ENCODE measurements at places on chromosomes 12 and 14.
A peak's percentile ranks its signal among the peaks of the same experiment; 100 is the strongest.

DNA sequence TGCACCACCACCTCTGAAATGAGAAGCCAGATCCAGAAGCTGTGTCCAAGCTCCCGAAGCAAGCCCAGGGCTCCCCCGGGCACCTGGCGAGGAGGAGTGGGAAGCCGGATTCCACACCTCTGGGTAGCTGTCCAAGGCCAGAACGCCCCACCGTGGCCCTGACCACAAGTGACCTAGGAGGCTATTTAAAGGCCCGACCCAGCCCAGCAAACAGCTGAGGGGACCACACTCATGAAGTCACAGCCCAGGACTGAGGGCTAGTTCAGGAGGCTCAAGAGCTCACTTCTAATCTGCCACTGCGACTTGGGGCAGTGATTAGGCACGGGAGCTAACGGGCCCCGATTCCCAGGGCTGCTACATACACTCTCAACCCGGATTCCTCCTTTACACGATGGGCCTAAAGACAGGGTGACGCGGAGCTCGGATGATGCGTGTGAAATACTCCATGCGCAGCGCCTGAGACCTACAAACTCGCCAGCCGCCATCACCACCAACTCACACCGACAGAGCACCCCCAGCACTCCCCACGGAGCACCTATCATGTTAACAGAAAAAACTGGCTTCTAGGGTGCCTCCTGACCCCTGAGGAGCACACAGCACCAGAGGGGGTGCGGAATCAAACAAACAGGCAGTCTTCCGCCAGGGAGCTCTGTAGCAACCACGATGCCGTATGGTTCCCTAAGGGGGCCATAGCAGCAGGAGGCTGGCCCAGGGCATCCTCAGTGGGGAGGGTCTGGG is 84.0 kb upstream of the GPR68 start:
- DNase-seq = no peak

GRCh38 chr12:121297435-121297991 is 1.0 kb upstream of the CAMKK2 start:
- peak; percentile 23 for DNase-seq

DNA sequence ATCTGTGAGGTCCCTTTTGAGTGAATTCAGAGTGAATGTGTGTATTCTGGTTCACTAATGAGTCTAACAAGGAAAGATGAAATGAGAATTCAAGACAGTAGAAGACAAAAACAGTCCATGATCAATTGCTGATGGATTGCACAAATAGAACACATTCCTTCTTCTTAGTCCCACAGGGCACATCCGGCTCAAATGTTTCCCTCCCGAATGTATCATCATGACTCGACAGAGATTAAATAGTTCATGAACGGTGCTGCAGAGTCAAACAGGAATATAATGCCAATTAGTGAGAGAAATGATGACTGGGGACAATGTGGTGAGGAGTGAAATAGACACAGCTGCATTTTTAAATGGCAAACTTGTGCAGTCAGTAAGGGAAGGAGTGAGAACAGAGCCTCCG is 11.5 kb upstream of the SFSWAP start:
- no peak for DNase-seq

GRCh38 chr14:58281969-58282368 is 16.4 kb upstream of the ARID4A start:
- DNase-seq = peak; percentile 69

DNA sequence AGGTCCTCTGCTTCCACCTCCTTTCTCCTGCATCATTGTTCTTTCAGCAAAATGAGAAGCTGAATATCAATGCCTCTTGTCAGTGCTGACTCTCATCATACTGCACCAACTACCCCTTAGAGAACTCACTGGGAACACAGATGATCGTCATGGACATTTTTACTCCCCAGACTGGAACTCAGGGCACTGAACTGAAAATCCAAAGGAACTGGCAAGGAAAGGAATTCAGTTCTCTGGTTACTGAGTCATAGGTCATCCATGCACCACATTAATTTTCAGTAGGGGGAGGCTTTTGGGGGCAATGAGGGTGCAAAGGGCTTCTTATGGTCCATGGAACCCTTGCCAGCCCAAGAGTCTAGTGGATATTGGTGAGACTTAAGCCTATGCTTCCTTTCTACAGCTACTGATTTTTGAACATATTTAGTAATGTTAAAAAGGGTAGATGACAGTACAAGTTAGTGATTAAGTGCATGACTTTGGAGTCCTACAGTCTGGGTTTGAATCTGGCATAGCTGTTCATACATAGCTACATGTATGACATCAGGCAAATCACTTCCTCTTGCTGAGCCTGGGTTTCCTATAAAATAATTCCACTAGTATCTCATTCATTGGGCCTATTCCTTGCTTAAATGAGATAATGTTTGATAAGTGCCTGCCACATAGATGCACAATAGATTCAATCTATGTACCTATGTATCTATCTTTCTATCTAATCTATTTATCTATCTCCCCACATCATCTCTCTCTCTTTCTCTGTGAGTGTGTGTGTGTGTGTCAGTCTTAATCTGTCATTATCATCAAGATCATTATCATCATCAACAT is 29.2 kb downstream of the BBS10 start:
- no peak for DNase-seq

- no peak for DNase-seq
Measured at GRCh38 chr14:76313303-76313702, 62.6 kb upstream of the ESRRB start.

- no peak for DNase-seq
Measured at GRCh38 chr12:79615596-79616560, 74.9 kb downstream of the PAWR start.

DNA sequence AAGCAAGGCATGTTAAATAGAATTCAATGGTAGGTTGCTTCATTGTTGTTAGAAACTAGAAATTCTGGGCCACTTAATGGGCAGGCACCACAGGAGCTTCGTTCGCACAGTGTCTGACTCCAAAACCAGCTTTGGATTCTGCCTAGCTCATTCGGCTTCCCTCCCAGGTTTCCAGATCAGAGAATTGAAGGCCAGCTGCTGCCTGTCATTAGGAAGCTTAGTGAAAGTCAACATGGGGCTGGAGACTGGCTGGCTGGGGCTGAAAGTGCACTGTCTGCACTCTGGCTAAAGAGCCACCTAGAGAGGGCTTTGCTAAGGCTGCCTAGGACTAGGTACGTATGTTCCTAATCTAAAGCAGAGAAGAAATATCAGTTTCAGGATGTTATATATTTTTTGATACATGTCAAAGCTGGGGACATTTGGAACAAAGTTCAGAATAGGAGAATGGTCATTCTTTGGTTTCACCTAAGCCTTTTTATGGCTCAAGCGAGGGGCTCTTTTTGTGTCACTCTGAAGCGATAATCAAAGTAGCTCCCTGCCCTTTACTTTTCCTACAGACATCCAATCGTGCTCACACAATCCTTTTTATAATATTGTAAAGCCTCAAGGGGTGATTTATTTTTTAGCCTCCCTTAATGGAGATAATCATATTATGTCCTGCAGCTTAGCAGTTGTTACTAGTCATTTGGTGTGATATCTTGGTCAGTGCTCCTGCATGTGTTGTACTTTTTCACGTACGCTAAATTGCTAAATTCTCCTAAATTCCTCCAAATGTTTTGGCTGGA is 238.5 kb upstream of the NAV3 start:
- no peak for DNase-seq

- no peak for DNase-seq
Measured at GRCh38 chr12:102249079-102249841, 51.6 kb upstream of the PMCH start.

DNA sequence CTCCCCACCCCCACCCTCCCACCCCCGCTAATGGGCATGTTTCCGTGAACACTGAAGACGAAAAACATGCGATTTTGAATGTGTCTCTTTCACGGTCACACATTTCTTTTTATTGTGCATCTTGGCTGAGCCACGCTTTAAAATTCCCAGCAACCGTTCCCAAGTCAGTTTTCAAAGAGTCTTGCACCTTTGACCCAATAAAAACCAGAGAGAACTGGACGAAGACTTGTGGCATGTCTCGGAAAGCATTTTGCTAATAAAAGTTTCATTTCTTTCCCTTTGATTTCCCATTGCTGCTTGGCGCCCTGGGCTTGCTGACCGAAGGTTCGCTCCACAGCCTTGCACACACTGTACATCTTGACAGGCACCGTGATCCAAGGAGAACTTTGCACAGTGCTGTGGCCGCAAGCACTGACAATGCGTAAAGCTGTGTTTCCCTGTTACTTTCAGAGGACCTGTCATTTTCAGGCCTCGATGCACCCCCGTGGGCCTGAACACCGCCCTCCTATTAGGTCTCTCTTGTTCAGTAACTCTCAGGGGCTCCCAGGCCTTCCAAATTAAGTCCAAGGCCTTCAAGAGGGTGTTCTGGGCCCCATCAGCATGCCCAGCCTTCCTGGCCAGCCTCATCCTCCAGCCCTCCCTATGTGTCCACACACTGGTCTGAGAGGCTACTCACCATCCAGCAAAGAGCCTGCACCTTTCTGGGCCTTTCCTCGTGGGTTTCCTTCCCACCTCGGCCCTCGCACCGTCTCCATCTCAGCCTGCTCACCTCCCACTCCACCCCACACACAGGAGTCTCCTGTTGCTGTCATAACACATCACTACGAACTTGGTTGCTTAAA is 63.4 kb upstream of the DIO3 start:
- DNase-seq = no peak

DNA sequence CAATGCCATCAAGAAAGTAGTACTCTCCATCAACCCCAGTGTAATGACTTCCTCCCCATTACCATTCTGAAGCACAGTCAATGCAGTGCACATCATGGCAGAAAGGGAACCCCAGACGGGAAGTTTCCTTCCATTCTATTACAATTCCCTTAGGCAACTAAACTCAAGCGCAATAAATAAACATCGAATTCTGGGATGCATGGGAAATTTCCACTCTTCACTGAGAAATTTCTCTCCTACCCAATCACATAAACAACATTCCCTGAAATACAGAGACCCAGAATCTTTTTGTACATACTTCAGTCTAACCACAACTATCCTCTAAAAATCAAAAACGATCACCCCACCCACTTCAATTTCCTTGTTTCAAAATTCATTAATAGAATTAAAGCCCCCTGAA is 20.0 kb downstream of the SARNP start:
- DNase-seq = no peak

GRCh38 chr12:21814814-21815213 is 40.3 kb upstream of the KCNJ8 start:
- DNase-seq = no peak

DNA sequence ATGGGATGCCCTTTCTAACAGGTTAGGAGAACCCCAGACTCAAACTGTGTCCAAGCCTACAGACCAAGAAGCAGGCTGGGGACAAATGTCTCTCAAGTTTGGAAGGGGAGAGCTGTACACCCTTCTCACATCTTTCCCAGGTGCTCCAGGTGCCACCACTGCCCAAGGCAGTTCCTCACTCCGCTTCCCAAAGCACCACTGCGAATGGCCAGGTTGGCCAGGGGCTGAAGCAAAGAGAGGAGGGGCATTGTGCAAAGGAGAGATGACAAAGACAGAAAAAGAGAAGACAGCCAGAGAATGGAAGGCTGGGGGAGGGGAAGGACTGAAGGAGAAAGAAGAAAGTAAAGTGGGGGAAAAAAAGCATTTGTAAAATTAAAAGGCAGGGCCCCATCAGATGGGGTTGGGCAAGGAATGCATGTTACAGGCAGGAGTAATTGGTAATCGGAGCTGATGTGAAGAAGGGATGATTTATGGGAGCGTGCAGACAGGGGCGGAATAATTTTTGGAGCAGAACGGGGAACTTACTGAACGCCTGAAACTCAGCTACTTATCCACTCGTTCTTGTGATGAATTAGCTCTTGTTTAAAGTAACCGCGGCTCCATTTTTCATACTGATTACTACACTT is 165.8 kb downstream of the ESRRB start:
- no peak for DNase-seq

DNA sequence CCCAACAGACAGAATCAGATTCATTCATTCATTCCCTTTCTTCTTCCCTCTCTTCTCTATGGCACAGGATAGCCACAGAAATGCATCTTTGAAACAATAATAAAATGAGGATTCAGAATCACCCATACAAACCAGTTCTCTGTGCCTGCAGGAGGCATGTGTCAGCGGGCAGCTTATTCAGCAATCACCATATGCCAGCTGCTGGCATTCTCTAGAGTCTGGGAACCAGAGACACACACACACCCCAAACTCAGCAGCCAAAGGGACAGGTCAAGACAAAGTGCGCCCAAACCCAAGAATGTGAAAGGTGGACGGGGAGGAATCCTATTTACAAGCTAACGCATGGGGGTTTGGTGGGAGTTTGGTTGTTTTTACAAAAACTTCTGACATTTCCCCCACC is 14.1 kb downstream of the ARF3 start:
- no peak for DNase-seq

DNA sequence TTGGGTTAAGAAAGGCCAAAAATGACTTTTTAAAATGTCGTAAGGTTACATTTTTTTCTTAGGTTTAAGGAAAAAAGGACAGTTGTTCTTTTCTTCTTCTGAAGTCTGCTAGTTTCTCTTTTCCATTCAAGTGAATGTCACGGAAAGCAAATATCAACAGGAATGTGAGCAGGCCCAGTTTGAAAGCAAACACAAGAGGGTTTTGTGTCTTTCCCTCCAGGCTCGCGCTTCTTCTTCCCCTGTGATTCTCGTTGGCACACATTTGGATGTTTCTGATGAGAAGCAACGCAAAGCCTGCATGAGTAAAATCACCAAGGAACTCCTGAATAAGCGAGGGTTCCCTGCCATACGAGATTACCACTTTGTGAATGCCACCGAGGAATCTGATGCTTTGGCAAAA is 85.4 kb downstream of the LRRK2 start:
- no peak for DNase-seq

DNA sequence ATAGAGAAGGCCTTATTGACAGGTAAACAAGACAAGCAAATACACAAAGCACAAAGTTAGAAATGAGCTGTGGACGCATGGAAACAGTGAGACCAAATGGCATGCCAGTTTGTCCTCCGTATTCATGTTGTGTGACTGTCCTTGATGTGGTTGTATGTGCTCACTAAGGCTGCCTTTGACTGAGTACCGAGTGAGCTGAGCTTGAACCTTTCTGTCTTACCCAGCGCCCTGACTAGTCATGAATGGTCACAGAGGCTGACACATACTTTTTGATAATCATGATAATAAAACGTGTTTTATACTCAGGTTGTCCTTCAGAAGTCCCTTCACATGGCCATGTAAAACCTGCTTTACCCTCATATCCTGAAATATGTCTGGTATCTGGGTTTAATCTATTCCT is 553 bp upstream of the CATSPERB start:
- DNase-seq = no peak

- no peak for DNase-seq
Measured at GRCh38 chr12:123744836-123745235, 17.3 kb upstream of the DNAH10 start.

GRCh38 chr12:60262378-60262777 is 666.5 kb downstream of the SLC16A7 start:
- no peak for DNase-seq

DNA sequence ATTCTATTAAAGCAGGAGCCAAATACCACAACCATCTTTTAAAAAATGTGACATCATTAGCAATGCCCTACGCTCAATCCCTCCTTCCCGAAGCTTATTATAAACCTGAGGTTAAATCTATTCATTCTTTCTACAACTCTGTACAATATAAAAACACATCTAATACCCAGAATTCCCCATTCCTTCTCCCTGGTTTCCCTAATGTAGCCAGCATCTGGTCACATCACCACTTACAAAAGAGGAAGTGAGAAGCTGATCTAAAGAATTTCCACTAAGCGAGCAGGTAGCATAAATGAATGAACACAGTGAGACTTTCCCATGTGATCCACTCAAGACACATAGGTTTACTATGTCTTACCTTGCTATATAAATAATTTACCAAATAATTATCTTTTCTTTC is 90.4 kb downstream of the LRP6 start:
- no peak for DNase-seq

GRCh38 chr12:21456291-21456780 is 18.9 kb downstream of the PYROXD1 start:
- no peak for DNase-seq

Measured in kidney epithelial cell (primary cell).